ENCODE measurements at places on chromosomes 2 and 18. TPM values are rescaled to one million over a fixed set of nuclear protein-coding genes. Genes with fewer than 3 reads are reported as not detected.

- no peak overlapping the region for H3K27ac ChIP-seq
- no peak for DNase-seq
- H3K4me1 ChIP-seq, result peaks cover 33% of the 10 kb centered on the region
- H3K4me3 ChIP-seq, result no peak overlapping the region
These were observed 201.8 kb downstream of the ZFP36L2 start for GRCh38 chr2:43024515-43025011.

DNA sequence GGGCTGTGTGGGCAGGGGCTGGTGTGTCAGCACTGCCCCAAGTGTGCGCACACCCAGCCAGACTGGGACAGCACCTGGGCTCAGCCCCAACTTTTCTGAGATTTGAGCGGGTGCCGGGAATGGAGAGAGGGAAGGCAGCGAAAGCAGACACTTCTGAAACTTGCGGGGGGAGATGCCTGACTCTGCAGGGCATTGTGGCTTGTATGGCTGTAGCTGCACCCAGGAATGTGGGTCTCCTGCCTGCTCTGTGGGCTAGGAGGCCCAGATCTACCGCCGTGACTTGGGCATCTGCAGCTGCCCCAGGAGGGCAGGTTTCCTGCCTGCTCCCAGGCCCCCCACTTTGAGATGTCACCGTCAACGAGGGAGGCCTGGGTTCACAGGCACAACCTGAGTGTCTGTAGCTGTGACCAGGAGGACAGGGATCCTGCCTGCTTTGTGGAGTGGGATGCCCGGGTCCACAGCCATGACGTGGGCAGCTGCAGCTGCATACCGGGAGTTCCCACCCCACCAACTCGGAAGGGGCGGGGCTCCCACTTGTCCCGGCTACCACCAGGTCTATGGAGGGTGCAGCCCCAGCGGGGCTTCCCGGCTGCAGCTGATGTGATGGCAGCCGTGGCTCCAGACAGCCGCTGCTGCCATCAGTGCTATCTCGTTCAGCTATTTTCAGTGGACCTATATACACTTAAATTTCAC, 95.3 kb downstream of the DOK6 start:
- no peak overlapping the region for H3K27ac ChIP-seq

- H3K27ac ChIP-seq, result no peak overlapping the region
- H3K4me1 ChIP-seq, result no peaks in the 10 kb centered on the region
- DNase-seq, result no peak
- H3K27me3 ChIP-seq, result no peaks in the 10 kb centered on the region
These were observed 18.8 kb upstream of the MREG start for GRCh38 chr2:216031960-216032689.

DNA sequence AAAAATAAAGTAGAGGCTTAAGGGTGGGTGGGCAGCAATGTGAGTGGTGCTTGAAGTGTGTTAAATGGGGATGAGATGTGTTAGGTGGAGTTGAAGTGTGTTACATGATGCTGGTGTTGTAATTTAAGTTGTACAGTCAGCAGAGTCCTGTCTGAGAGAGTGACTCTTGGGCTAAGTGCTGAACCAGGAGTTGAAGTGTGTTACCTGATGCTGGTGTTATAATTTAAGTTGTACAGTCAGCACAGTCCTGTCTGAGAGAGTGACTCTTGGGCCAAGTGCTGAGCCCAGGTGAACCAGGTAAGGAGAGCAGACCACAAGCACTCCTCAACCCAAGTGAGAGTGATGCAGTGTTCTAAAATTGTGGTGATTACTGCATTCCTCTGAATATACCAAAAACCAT, 40.6 kb downstream of the LCLAT1 start:
- no peak overlapping the region for H3K4me3 ChIP-seq
- H3K36me3 ChIP-seq, result no peaks in the 10 kb centered on the region
- H3K27ac ChIP-seq, result no peak overlapping the region
- H3K27me3 ChIP-seq, result no peaks in the 10 kb centered on the region

- no peaks in the 10 kb centered on the region for H3K36me3 ChIP-seq
- H3K27ac ChIP-seq, result no peak overlapping the region
- DNase-seq, result no peak
- no peak overlapping the region for H3K4me3 ChIP-seq
- no peaks in the 10 kb centered on the region for H3K27me3 ChIP-seq
These were observed 210.3 kb downstream of the GLI2 start for GRCh38 chr2:120945832-120946499.

The RAB10 gene
- total RNA-seq, result 145 TPM
